ENCODE measurements at places on chromosomes 13 and 19. TPM values are rescaled to one million over a fixed set of nuclear protein-coding genes. Genes with fewer than 3 reads are reported as not detected.
A peak's percentile ranks its signal among the peaks of the same experiment; 100 is the strongest.

Gene DCT
- not detected for total RNA-seq

Gene LILRA1
- not detected for total RNA-seq

- no peak for DNase-seq
Measured at GRCh38 chr13:98959786-98960605, 17.9 kb downstream of the DOCK9 start.

GRCh38 chr13:72849571-72849970, 67.6 kb downstream of the PIBF1 start:
- no peak for DNase-seq

Gene ZNF563
- total RNA-seq, result 1.4 TPM

- no peak for DNase-seq
Measured at GRCh38 chr13:28527629-28528028, 32.7 kb upstream of the FLT1 start.

Gene SYCN
- total RNA-seq, result not detected

GRCh38 chr13:60213236-60213744, 49.6 kb upstream of the DIAPH3 start:
- DNase-seq, result no peak

DNA sequence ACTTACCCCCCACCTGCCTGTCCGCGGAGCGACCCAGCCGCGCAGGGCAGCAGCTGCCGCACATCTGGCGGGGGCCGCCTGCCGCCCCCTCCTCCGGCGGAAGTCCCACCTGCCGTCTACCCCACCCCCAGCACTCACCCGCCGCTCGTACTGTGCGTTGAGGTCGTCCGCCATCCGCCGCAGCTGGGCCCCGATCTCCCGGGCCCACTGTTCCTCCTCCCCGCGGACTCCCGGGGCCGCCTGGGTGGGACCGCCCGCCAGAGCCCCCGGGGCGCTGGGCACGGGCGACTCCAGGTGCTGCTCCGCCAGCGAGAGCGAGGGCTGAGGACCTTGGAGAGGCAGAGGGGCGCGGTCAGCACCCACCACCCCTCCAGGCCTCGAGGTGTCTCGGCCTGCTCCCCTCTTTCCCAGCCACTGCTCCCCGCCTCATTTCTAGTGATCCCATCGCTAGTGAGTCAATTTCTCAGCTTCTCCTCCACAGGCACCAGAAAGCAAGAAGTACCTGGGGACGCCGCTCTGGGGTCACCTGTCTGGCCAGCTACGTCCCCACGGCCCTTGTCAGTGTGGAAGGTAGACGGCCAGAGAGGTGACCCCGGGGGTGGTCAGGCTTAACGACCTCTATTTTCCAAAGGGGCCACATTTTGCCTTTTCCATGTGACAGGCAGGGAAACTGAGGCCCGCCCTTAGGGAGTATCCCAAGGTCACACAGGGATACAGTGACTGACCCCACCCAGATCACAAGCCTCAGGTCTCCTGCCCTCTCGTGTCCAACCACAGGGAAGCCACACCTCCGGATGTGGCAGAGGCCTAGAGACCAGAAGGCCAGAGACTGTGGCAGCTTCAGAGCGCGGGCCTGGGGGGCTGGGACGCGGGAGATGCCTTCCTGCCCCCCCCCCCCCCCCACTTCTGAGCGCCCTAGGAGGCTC, 4.3 kb downstream of the BBC3 start:
- DNase-seq, result peak; percentile 71

- DNase-seq, result no peak
Measured at GRCh38 chr19:18122424-18122823, 24.8 kb downstream of the MAST3 start.

DNA sequence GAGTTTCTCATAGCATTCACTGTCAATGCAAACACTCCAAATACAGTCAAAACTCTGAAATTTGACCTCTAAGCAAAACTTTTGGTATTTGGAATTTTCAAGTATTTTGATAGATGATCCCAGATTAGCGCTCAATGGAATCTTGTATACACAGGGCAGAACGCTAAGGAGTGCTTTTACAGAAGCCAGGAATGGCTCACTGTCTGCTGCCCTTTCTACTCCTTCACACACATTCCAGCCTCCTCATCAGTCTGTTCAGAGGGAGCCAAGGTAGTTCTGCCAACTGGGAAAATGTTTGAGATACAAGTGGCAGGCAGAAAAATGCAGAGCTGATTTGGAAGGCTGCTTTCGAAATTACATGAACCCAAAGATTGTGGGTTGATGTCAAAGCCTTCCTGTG, 4.4 kb upstream of the STARD13 start:
- no peak for DNase-seq

DNA sequence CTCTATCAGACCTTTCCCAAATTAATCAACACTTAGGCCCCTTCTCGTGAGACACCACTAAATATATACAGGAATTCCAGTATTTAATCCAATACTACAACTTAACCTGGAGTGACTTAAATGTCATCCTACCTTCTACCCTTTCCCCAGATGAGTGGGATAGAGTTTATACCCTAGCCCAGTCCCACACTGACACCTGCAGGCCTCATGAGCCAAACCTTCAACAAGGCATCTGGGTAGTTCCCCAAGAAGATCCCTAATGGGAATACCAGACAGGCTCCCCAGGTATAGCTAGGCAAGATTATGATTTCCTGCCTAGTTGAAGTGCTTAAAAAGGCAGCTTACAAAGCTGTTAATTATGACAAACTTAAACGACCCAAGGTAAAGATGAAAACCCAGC, 15.9 kb downstream of the ZNF83 start:
- DNase-seq, result no peak

DNA sequence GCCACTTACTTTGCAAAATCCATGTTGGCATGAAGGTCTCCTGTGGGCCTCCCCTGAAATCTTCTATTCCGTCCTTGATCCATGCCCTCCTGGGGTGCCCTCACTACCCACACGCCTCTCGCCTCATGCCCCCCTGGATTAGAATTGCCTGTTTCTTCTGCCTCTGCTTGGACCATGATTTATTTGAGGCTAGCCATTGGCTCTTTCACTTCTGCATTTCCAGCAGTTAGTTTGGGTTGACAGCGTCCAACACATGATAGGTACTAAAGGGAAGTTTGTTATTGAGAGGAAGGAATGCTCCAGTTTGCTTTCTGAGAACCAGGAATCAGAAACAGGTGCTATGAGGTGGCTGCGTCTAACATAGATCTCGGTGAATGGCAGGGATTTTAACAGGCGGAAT, 30.5 kb upstream of the TPTE2 start:
- no peak for DNase-seq

Gene KIR3DL2
- total RNA-seq, result 0.65 TPM

- no peak for DNase-seq
Measured at GRCh38 chr19:49758292-49758691, 4.8 kb downstream of the TSKS start.

DNA sequence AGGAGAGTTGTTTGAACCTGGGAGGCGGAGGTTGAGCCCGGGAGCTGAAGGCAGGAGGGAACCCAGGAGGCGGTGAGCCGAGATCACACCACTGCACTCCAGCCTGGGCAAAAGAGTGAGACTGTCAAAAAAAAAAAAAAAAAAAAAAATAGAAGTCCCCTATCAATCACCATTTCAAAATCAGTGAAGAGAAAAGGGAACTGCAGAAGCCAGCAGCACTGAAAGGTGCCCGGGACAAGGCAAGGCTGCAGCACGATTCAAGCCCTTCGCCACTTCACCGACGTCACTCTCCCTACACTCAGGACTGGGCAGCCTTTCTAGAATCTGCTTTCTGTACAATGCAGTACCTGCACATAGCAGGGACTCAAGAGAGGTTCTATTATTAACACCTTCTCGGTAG, 21.9 kb upstream of the USP12 start:
- DNase-seq, result no peak

All from activated T-helper 1 cell treated with anti-CD3 and anti-CD28 coated beads, Interleukin-12 subunit alpha, Interleukin-12 subunit beta, Interleukin-2, Interleukin-4 antibody, amounts not matched to agents 30 ng/mL and 10 ng/mL and 1 ng/mL, durations not matched to agents 14 hours and 24 hours and 36 hours (primary cell).